ENCODE measurements at places on chromosomes 12 and 14.

DNA sequence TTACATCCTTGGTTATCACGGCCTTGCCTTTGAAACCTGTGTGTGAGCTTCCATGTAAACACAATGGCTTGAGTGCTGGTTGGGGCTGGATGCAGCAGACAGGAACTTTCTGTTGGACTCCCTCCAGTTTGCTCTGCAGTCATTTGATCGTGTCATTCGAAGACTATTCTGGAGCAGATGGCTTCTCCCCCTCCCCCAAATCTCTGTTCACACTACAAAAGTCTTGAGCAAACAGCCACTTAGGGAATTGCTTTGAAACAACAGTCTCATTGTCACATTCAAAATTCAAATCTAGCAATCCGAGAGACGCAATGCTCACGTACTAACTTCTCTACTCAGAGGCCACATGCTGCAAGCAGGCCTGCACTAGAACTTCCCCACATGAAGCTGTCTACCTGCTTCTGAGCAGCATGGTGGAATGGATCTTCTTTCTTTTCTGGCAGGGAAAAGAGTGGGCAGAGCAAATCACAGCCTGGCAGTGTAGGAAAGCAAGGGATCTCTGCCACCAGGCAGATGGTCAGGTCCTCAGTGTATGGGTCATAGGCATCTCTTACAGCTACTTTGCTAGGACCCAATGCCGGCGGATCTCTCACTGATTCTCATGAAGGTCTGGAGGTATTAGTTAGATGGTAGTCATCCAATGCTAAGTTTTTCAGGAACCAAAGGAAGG lies 214.2 kb downstream of the PPM1H start:
- DNase-seq = no peak

- no peak for DNase-seq
These were observed 82.6 kb upstream of the ARHGAP5 start for GRCh38 chr14:31994391-31995033.

- DNase-seq = peak; percentile 41
These were observed at the start of gene PRICKLE1 for GRCh38 chr12:42589465-42590329. TSS of gene PRICKLE1 (minus strand) at chr12:42589746. CDS start at chr12:42472516, 117,230 bp downstream.

DNA sequence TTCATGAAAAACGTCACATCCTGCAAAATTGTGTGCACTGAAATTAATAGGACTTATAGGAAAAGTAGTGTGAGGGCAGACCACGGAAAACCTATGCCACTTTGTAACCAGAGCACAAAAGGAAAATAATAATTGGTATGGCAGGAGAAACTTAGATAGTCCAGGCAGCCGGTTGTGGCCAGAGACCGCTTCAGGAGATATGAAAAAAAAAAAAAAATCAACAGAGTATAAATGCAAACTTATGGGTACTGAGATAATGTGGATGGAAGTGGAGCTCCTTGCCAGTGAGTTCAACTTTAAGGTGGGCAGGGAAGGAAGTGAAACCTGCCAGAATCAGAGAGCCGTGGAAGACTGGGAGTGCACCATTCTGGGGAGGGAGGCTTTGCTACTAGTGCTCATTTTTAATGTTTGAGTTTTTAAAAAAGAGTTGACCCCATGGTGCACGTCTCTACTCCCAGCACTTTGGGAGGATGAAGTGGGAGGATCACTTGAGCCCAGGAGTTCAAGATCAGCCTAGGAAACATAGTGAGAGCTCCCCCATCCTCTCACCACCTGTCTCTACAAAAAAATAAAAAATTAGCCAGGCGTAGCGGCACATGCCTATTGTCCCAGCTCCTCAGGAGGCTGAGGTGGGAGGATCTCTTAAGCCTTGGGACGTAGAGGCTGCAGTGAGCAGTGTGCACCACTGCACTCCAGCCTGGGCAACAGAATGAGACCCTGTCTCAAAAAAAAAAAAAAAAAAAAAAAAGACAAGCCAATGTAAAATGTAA lies 34.3 kb upstream of the METAP2 start:
- no peak for DNase-seq

GRCh38 chr14:51963286-51963685 lies 26.1 kb upstream of the RTRAF start:
- no peak for DNase-seq

DNA sequence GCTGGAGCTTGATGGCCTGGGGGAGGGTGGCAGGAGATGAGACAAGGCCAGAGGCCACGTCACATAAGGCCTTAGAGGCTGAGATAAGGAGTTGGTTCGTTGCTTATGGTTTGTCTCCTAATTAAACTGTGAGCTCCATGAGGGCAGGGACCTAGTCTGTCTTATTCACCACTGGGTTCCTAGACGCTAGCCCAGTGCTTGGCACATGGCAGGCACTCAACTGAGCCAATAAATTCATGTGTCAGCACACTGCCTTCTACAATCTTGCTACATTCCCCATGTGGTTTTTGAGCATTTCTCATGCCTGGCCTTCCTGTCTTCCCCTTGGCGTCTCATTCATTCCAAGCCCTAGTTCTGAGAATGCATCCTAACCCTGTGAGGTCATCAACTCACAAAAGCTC lies 92.5 kb upstream of the MED13L start:
- DNase-seq = no peak

DNA sequence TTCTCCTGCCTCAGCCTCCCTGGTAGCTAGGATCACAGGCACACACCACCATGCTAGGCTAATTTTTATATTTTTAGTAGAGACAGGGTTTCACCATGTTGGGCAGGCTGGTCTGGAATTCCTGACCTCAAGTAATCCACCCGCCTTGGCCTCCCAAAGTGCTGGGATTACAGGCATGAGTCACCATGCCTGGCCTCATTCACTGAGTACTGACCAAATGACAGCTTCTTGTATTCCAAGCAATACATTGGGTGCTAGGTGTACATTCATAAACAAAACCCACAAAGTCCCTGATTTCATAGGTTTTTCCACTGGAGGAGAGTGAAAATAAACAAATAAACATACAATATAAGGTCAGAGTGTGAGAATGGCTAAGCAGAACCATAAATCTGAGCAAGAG lies 136.3 kb downstream of the HELB start:
- DNase-seq = no peak

DNA sequence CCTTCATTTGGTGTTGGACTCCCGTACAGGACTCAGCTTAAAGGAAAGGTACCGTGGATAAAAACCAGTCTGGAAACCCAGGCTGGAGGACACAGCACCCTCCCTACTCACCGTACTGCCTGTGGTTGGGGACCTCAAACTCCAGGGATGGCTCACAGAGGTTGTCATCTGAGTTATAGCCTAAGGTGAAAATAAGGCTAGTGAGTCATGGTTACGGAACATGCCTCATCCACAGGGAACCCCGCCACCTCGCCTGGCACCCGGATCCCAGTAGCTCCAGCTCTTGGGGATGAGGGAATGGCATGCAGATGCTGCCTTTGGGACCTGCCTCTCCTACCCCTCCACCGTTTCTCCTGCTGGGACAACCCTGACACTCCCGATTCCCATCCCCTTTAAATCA lies 36.8 kb upstream of the GPR68 start:
- no peak for DNase-seq

DNA sequence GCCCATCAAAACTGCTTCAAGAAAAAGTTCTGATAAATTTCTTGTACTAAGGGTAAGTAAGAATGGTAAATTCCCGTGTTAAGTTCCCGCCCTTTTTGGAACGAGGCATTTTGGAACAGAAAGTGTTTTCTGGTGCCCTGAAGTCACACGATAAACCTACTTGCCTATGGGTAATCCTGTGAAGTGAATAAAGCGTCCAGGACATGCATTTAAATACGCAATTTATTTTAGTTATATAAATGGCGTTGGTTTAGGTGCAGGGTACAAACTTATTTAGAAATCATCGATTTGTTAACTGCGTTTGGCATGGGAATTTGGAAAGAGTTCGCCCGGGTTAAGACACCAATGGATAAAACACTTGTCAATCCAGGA lies 715 bp upstream of the RAP1B start:
- DNase-seq = no peak

GRCh38 chr14:29823816-29824215 lies 103.8 kb downstream of the PRKD1 start:
- DNase-seq = no peak

- no peak for DNase-seq
These were observed 165.7 kb downstream of the CAND1 start for GRCh38 chr12:67434671-67435370.

- DNase-seq = no peak
These were observed 5.9 kb downstream of the ITGB7 start for GRCh38 chr12:53201177-53201541.

- no peak for DNase-seq
These were observed 719 bp upstream of the SRSF9 start for GRCh38 chr12:120470150-120470784.

DNA sequence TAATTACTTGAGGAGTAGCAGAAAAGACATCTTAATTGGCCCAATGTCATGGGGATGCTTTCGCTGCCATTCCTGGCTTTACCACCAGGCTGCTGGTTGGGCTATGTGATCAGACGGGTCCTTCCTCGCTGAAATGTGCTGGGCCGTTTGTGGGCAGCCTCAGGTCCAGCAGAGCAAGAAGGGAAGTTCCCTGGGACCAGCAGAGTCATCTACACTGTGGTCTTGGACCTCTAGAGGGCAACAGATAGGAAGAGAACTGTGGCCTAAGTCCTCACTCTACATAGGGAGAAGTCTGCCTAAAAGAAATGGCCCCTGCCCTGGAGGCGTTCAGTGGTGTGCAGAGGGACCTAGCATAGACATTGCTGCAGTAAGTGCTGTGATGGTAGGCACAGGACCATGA lies 10.9 kb downstream of the EVL start:
- DNase-seq = no peak

DNA sequence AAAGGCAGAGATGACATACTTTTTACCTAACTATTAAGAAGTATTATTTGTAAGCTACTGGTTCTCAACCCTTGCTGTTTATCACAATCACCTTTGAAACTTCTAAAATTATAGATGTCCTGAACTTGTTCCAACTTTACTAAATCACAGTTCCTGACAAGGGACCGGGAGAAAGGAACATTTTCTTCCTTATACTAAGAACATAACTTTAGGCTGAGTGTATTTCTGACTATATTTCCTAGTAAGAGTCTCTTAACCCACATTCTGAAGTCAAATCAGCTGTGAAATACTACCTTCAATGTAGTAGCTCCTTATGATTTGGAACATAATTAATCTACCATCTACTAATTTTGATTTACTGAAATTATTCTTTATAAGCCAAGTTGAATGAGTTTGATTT lies 80.2 kb downstream of the BAZ1A start:
- DNase-seq = no peak

- no peak for DNase-seq
These were observed 6.0 kb downstream of the KRT79 start for GRCh38 chr12:52828156-52828555.

- no peak for DNase-seq
These were observed 790.6 kb downstream of the DIO2 start for GRCh38 chr14:79420725-79421124.

DNA sequence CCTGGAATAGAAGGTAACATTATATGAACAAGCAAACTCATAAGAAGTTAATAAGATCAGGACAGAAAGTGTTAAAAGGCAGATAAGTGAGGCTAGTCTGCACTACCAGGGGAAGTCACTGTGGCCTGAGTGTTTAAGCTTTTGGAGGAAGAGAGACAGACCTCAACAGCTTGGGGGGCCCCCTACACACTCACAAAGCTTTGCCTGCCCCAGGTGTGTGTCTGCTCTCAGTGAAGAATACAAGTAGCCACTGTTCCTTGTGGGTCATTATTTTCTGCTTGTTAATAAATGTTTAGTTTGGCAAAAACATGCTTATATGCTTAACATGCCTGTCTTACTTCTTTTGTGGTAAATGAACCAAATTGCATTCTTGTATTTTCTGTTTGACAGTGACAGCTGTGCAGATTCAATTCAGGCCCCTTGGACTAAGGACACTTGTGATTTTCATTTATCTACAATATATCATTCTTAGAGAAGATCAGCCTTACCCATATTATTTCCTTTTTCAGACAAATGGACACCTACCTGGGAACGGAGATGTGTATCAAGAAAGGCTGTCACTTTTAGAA lies 50.7 kb upstream of the C12orf71 start:
- no peak for DNase-seq

GRCh38 chr14:105605464-105606304 lies 79.3 kb downstream of the TMEM121 start:
- no peak for DNase-seq

- no peak for DNase-seq
These were observed 153.1 kb downstream of the ANO6 start for GRCh38 chr12:45368841-45369489.

GRCh38 chr12:123404581-123404980 lies 20.6 kb downstream of the KMT5A start:
- no peak for DNase-seq

- no peak for DNase-seq
These were observed 196.3 kb downstream of the NPAS3 start for GRCh38 chr14:33134975-33135374.

- no peak for DNase-seq
These were observed 93.7 kb downstream of the B4GALNT3 start for GRCh38 chr12:553216-554000.

DNA sequence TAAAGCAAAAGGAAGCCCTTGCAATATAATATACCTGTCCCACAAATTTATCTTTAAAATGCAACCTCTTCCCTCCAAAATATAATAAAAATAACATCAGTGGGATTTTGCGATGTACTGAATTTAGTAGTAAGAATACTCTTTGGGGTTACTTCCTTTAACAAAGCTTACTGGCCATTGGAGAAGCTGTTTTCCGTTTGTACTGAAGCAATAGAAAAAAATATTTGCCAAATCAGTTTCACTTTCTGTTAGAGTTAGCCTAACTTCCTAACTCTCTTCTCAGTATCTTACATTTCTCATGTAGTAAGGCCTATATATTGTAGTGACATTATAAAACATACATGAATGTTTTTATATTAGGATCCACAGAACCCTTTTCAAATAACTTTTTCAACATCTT lies 3.7 kb downstream of the MAX start:
- DNase-seq = no peak

DNA sequence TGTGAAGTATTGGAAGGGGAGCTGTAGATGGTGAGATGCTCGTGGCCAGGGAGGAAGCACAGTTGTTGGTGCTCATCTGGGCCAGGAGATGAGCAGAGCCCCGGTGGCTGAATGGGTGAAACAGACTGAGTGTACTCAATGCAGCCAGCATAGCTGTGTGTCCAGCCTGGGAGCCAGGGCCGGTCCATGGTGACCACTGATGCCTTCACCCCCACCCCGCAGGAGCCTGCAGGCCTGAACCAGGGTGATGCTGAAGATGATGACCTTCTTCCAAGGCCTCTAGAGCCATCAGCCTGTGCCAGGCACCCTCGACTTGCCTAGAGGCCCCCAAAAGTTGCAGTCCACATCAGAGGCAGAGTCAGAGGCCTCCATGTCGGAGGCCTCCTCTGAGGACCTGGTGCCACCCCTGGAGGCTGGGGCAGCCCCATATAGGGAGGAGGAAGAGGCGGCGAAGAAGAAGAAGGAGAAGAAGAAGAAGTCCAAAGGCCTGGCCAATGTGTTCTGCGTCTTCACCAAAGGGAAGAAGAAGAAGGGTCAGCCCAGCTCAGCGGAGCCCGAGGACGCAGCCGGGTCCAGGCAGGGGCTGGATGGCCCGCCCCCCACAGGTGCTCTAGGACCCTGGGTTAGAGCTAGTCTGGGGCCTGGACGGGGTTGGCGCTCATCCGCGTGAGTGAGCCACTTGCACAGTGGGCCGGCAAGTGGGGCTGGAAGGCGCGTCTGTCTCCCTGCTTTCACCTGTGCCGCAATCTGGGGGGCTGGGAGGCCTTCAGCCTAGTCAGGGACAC lies 3.0 kb downstream of the TNFAIP2 start:
- no peak for DNase-seq

GRCh38 chr12:127893895-127894609 lies 372.9 kb upstream of the TMEM132C start:
- no peak for DNase-seq

Measured in stimulated activated CD4-positive, alpha-beta T cell treated with anti-CD3 and anti-CD28 coated beads, Interleukin-2, amount 100 ng/mL, for 48 hours (primary cell).